ENCODE measurements at places on chromosomes 16 and 17.

GRCh38 chr17:45573924-45574770 is 83.6 kb upstream of the PLEKHM1 start:
- DNase-seq, result no peak

DNA sequence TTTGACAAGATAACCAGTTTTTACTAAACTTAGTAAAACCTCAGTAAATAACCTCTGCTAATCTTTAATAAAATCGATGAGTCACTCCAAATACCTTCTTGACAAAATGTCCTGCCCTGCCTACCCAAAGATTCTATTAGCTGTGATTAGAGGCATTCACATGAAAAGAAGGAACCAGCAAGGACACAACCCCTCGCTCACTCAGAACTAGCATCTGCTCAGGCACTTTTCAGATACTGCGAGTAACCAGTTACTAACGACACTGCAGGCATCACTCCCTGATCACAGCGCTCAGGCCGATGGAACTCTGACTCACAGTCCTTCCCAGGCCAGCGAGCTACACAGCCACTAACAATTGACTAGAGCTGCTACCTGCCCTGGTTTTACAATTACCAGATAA is 24.3 kb downstream of the PELP1 start:
- DNase-seq, result no peak

GRCh38 chr16:74922150-74923138 is 62.5 kb downstream of the WDR59 start:
- no peak for DNase-seq

GRCh38 chr17:47897561-47897960 is 1.5 kb downstream of the SP2 start:
- no peak for DNase-seq

GRCh38 chr16:85425074-85425662 is 188.0 kb upstream of the GSE1 start:
- DNase-seq, result no peak

- DNase-seq, result no peak
Observed at GRCh38 chr16:11740567-11740966, 2.1 kb downstream of the TXNDC11 start.

- DNase-seq, result no peak
Observed at GRCh38 chr17:77215281-77215680, 74.5 kb downstream of the SEC14L1 start.

GRCh38 chr16:23676924-23677480 is 1.7 kb upstream of the PLK1 start:
- DNase-seq, result no peak

DNA sequence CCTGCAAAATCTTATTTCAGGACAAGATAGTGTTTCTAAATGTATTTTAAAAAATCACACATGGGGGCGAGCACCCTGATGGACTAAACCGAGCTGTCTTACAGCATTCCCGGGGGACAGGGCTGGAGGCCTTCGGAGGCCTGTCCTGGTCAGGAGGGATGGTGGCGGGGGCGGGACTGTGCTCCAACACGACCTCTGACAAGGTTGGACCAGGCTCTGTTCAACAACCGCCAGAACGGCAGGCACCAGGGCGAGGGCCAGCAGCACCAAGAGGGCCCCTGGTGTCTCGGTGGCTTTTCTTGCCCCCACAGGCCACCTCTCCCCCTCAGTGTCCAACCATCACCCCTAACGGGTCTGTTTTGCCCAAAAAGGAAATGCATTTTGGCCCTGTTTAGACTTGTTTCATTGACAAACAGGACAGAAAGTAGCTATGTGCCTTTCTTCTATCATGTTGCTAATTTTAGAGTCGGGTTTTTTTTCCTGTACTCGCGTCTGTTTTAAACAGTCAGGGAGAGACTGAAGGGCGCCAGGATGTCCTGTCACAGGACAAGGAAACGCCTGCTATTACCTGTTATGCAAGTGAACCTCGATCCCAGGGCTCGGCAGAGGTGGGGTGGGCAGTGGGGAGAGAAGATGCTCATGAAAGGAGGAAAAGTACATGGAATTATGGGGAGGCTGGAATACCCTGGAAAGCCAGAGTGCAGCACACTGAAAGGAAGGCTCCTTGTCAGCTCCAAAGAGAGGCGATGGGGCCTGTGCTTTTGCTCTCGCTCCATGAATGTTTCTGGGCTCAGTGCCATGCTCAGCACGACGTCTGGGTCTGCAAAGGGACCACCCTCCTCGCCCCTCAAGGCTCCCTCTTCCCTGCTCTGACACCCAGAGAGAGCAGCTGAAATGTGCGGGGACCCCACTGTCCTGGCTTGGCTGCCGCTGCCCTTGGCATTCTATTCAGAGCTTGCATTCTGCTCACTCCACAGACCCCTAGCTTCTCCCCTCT is 11.9 kb downstream of the TMEM204 start:
- no peak for DNase-seq

- DNase-seq, result no peak
Observed at GRCh38 chr17:50187751-50188530, 13.5 kb downstream of the COL1A1 start.

DNA sequence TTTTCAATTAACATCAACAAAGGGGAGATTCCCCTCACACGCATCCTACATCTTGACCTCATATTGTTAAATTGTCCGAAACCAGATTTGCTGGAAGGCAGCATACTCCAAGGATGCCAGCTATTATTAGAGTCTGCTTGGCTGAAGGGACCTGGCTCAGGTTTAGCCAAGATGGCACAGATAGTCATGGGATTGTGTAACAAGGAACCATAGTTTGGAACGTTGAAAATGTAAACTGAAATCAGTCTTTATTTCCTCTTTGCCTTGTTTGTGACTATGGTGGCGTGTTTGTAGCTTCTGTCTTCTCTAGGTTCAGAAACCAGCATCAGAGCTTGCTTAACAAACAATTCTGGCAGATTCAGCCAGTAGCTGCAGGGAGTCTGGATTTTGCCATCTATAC is 5.9 kb downstream of the ARSG start:
- DNase-seq, result no peak

DNA sequence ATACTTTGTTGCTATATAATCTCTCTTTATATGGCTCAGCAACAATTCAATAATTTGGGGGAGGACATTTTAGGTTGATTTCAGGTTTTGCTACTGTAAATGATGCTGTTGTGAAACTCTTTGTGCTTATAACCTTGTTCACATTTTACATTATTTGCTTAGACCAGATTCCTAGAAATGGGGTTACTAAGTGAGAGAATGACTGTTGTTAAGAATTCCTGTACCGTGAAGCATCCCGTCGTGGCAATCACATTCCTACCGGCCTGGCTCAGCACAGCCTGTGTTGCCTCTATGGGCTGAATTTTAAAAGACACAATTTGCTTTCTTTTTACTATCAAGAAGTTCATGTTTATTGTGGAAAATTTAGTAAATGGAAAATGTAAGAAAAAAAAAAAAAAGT is 31.4 kb downstream of the B9D1 start:
- no peak for DNase-seq

DNA sequence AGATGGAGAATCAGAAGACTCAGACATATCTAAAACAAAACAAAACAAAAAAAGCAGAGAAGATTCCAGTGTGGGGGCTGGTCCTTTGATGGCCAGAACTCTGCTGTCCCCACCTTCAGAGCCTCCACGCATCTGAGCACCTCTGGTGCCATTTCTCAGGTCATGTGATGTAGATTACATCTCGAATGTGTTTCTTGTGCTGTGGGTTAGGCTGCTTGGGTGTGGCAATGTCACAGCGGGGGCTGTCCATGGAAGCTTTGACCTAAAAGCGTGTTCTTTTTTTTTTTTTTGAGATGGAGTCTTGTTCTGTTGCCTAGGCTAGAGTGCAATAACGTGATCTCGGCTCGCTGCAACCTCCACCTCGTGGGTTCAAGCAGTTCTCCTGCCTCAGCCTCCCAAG is 51.2 kb downstream of the PLD6 start:
- DNase-seq, result no peak

- DNase-seq, result no peak
Observed at GRCh38 chr16:28191364-28191960, 20.3 kb downstream of the XPO6 start.

- DNase-seq, result no peak
Observed at GRCh38 chr17:35775583-35775982, 14.9 kb downstream of the C17orf50 start.

GRCh38 chr16:76963614-76964315 is 227.2 kb upstream of the MON1B start:
- DNase-seq, result no peak

DNA sequence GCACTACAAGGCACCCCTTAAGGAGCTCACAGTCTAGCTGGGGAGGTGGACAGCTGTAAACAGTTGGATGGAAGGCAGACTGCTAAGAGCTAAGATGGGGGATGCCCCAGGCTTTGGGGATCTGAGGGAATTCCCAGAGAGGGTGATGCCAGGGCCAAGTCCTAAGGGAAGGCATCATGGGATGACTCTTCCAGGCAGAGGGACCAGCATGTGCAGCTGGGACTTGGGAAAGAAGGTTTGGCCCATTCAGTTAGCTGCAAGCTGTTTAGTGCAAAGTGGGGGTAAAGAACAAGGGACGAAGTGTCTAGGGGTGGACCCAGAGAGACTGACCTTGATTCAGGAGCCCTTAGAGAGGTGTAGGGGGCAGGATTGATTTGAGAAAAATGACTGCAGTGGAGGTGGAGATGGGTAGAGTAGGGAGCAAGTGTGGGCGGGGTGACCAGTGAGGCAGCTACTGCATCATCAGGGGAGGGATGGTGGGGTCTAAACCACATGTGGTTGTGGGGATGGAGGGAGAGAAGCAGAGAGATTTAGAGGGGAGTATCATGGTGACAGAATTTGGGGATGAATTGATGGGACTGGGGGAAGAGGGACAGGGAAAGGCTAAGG is 27.1 kb upstream of the PHF12 start:
- no peak for DNase-seq

- no peak for DNase-seq
Observed at GRCh38 chr17:66405836-66406677, 103.6 kb downstream of the PRKCA start.

- DNase-seq, result no peak
Observed at GRCh38 chr17:9513266-9513665, 62.4 kb downstream of the STX8 start.

- DNase-seq, result no peak
Observed at GRCh38 chr16:48435318-48435680, 50.1 kb upstream of the SIAH1 start.

GRCh38 chr17:27475981-27476895 is 20.0 kb downstream of the KSR1 start:
- DNase-seq, result no peak

GRCh38 chr16:67528870-67529581 is 397 bp downstream of the RIPOR1 start:
- DNase-seq, result peak; percentile 48

DNA sequence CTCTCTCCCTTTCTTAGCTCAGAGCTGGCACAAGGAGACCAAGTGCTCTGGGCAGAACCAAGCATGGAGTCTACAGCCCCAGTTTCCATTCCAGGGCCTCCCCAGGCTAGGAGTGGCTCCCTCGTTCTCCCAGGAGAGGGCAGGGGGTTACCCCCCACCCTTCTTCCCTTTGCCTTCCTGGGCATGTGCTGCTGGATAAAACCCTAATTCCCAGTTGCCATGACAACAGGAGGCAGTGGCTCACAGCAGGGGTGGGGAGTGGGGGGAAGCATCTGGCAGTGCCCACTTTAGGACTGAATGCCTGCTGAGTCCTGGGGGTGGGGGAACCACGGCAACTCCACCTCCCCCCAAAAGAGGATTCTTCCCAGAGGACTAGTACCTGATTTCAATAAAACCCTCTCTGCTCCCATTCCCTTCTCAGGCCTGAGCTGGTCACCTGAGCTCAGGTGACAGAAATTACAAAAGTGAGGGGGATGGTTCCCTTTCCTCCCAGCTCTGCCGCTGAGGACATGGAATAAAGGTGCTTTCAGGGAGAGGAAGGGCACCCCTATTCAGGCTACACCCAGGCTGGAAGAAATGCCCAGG is 1.8 kb downstream of the MPP2 start:
- no peak for DNase-seq

DNA sequence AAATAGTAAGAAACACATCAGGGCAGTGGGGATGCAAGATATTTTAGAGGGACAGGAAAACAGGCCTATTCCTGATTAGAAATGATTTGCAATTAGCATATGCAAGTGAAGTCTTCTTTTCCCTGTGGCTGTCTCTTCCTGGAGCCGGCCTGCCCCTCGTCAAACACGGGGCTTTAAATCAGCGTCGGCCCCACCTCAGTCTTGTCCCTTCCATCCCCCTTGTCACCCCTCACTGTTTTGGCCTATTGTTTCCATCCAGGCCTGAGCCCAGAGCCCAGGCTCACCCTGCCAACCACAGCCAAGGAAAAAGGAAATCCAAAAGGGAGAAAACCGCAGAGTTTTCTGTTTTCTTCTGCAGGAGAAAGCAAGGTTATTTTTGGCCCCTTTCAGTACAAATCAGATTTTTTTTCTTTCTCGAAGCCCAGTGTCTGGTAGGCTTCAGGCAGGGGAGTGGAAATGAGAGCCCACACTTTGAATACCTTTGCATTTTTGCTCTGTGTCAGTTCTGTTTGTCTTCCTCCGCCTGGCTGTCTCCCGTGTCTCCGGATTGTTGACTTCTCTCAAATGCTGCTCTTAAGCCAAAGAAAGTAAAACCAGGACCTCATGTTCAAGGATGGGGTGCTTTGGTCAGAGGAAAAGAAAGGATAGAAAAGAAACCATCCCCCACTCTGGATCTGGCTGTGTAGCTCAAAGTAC is 399.9 kb upstream of the CDH11 start:
- no peak for DNase-seq

GRCh38 chr17:41691031-41691777 is 2.5 kb downstream of the EIF1 start:
- DNase-seq, result no peak

- DNase-seq, result no peak
Observed at GRCh38 chr17:67994817-67995569, 1.3 kb downstream of the C17orf58 start.

- DNase-seq, result no peak
Observed at GRCh38 chr16:6695666-6696065, 637.0 kb upstream of the RBFOX1 start.

DNA sequence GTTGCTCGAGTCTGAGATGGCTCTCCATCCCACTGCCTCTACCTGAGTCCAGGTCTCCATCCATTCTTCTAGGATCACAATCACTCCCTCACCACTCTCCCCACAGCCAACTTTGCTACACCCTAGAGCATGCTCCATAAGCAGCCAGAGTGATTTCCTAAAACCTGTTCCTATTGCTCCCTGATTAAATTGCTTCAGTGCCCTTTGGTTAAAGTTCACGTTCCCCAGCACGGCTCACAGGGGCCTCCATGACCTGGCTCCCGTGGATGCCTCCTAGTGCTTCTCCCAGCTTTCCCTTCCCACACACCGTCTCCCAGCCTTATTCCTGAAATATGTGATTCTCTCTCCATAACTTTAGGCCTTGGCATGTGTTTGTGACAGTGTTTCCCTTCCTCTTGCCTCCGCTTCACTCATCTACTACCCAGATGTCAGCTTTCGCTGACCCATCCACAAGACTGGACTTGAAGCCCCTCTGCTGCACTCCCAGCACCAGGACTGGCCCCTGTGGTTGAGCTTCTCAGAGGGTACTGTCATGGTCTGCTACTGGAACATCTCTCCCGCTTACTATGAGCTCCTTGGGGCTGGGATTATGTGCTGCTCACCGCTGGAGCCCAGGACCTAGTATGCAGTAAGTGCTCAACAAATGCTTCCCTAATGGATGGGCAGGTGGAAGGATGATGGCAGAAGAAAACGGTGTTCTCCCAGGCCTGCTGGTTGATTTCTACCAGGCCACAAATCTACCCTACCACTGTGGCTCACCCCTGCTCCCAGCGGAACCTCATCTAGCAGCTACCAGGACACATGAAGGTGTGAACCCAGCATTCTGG is 17.9 kb downstream of the MYO18A start:
- DNase-seq, result no peak
